ENCODE measurements at places on chromosomes 3 and 15.
A peak's percentile ranks its signal among the peaks of the same experiment; 100 is the strongest.

DNA sequence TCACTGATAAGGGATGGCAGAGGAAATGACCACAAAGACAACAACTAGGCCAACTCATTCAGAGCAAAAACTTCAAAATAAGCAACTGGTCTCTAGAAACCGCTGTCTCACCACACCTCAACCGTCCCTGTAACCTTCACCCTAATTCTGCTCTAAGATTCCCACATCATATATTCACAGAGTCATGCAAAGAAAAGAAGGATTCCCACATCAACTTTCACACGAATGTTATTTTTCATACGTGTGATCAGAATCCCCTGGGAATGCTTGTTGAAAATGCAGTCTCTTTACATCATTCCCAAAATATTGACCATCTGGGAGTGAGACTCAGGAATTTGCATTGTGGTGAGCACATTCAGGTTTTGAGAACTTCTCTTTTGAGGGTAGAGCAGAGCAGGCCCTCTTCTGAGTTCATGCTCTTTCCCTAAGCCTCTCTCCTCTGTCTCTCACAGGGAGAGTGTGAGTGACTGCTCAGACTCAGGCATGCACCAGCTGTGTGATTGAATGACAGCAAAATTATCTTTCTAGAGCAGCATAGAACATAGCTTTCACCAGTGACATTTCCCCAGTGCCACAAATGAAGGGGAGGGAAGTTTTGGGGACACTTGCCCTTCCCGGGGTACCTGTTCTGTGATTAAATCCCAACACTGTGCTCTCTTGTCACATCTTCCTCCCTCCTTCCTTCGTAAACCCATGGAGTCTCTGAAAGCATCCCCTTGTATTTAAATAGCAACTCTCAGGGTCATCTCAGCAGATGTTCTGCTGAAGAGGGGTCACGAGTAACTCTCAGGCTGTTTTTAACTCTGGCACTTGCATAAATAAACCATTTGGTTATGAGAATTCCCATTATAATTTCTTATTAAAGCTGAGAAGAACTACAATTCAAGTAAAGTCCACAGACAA lies 170.9 kb downstream of the PLCL2 start:
- DNase-seq, result no peak

GRCh38 chr3:184557348-184557950 lies 4.1 kb upstream of the EPHB3 start:
- DNase-seq, result no peak

DNA sequence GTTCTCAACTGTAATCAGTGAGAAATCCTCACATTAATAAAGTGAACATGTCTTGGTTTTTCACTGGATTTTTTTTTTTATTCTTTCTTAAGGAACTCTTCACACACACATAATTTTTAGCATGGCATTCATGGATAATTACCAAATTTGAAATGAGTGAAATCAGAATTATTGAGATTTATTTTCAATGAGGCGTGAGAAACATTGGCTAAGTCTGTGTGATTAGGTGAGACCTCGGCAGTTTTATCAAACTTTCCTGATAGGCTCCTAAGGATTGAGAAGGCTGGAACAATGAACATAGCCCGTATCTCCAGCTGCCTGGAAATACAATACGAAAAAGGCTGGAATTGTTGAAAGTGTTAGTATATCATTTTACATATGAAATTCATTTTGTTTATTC lies 35.5 kb downstream of the MDFIC2 start:
- DNase-seq, result no peak

DNA sequence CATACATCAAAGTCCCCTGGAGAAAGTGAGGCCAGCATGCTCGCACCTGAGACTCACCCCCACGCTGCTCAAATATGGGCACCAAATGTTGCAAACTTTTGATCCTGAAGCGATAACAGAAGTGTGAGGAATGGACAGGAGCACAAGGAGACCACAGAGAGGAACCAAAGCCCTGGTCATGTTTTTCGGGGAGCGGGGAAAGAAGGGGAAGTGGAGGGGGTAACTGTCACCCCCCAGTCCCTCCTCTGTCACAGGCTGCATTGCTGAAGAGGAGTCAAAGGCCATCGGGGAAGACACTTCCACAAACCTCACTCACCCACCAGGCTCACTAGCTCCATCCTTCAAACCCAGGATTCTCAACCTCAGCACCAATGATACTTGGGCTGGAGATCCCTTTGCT lies 182.4 kb downstream of the UACA start:
- DNase-seq, result no peak

DNA sequence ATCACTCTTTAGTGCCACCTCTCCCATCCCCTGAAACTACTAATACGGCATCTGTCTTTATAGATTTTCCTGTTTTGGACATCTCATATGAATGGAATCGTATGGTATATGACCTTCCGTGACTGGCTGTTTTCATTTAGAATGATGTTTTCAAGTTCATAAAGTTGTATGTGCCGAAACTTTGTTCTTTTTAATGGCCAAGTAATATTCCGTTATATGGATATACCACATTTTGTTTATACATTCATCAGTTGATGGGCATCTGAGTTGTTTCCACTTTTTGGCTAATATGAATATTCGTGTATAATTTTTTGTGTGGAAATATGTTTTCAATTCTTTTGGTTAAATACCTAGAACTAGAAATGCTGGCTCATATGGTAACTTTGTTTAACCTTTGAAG lies 49.5 kb downstream of the PIAS1 start:
- DNase-seq, result no peak

DNA sequence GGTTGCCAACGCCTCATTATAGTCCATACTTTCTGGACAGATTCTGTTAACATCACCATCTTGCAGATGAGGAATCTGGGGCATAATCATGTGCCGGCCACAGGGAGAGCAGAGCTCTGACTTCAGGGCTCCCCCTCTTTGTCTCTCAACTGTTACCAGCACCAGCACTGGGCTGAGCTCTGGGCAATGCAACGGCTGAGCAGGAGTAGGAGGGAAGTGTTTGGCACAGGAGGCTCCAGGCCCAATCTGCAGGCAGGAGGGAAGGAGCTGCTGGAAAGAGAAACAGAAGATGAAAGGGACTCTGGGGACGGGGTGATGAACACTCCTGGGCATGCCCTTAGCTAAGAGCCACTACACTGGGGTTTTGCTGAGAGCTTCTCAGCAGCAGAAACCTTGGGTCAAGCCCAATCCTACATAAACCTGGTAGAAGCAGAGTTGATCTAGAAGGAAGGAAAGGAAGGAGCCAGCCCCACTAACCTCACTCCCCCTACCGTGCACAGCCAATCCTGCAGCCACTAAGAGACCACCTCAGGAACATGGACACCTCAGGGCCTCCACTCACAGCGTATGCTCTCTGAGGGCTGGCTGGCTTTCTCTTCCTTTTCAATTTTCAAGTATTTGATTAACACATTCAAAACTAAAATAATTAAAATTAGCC lies 73.1 kb upstream of the SPATA12 start:
- DNase-seq, result no peak

DNA sequence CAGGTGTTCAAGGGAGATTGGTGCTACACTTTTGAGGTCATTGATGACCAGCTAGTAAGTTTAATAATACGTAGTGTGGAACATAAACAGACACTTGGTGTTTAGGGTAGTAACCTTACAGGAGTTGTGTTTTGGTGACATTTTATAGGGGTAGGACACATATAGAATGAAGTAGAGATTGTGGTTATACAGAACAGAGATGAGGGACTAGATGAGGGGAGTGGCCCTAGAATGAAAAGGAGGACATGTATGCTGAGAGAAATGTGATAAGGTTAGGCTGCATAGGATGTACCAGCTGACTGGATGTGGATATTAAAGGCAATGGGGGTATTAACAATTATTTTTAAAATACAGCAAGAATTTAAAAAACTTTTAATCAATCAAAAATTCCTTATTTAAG lies 8.0 kb downstream of the MBNL1 start:
- no peak for DNase-seq

DNA sequence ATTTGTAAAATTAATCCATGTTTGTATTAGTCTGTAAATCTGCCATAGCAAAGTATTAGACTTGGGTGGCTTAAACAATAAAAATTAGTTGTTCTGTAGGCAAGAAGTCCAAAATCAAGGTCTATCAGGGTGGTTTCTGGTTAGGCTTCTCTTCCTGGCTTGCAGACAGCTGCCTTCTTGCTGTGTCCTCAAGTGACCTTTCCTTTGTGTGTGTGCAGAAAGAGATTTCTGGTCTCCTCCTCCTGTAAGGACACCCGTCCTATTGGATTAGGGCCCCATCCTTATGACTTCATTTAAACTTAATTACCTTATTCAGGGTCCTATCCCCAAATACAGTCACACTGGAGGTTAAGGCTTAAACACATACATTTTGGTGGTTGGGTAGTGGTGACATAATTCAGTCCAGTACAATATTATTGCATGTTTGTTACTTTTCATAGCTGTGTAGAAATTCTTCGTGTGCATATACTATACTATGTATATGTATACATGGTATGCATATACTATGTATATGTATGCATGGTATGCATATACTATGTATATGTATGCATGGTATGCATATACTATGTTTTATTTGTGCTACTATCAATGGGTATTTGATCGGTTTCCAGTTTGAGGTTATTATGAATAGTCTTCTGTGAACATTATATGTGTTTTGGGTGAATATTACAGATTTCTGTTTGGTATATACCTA lies 57.9 kb upstream of the RNU6-1 start:
- no peak for DNase-seq

DNA sequence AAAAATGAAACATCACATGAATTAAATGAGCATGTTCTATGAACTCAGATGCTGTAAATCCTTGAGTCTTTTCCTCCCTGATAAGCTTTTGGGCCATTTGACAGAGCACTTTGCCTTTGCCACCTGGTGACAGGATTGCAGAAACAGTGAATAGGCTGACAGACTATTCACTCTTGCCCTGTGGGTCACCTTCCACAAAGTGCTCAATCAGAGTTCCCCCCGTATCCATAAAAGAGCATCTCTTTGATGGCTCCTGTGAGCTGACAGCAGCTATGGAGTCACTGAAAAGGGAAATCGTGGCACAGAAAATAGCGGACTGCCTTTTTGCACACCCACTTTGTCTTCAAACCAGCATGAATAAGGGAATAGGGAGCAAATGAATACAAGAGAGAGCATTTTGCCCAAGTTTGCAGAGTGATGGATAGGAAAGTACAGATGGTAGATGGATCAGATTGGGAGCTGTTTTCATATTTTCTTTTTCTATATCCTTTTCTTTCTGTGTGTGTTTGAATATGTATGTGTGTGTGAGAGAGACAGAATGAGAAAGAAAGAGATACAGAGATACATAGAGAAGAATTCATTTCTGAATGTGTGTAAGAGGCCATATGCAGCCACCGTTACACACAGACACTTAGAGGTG lies 37.8 kb upstream of the GOLM2 start:
- no peak for DNase-seq

DNA sequence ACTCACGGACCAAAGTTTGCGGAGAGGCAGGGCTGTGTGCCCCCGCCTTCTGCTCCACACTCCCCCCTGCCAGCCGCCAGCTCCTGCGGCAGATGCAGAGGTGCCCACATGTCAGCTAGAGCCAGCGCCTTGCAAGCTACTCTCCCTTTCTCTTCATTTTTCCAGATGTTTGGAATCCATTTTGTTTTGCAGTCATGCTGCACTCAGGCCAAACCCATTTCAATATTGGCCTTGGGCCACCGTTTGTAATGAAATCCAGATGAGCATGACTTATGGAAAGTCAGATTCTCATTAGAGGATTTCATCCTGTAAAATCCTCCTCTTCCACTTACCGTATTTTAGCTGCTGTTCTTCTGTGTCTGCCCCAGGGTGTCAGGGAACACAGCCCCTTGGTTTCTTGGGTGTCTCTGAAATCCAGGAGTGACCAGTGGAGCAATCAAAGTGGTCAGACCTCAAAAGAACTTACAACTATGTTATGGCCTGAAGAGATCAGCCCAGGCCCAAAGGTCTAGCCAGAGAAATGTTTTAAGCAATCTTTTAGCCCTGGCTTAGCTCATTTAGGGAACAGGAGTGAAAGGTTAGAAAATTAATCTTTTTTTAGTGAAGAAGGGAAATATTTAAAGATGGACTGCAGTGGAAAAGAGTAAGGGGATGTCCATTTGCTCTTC lies 65.8 kb downstream of the AAGAB start:
- DNase-seq, result no peak

GRCh38 chr3:153855772-153856171 lies 265.4 kb upstream of the ARHGEF26 start:
- no peak for DNase-seq

- no peak for DNase-seq
Observed at GRCh38 chr3:60856257-60857046, 394.8 kb downstream of the FHIT start.

DNA sequence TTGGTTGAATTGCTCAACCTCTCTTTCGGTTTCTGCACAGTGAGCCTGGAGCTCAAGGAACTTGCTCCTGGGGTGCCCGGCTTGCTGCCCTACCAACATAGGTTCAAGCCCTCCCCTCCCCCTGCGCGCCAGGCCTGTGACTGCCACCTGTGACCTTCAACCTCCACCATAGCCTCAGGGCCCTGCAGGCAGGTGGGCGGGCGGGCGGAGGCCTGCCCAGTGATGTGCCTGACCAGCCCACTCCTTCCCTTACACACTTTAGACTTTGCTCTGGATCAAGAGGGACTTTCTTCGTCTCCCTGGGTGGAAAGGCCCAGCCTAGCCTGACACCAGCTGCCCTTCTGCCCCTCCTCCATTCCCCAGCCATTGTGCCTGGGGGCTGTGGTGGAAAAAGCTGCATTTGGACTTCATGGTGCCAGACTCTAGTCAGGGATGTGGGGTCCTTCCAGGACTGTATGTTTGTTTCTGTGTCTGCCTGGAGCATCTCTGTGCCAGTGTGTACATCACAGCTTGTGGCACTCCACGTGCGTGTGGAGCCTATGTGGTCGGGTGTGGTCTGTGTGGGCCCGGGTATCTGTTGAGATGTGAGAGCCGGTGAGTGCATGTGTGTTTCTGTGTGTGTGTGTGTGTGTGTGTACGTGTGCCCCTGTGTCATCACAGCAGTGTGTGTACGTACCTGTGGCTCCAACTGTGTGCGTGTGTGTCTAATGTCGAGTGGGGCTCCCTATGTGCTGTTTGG lies 9.5 kb downstream of the PRKCD start:
- no peak for DNase-seq

GRCh38 chr3:77513542-77513941 lies 473.6 kb downstream of the ROBO2 start:
- DNase-seq, result no peak

DNA sequence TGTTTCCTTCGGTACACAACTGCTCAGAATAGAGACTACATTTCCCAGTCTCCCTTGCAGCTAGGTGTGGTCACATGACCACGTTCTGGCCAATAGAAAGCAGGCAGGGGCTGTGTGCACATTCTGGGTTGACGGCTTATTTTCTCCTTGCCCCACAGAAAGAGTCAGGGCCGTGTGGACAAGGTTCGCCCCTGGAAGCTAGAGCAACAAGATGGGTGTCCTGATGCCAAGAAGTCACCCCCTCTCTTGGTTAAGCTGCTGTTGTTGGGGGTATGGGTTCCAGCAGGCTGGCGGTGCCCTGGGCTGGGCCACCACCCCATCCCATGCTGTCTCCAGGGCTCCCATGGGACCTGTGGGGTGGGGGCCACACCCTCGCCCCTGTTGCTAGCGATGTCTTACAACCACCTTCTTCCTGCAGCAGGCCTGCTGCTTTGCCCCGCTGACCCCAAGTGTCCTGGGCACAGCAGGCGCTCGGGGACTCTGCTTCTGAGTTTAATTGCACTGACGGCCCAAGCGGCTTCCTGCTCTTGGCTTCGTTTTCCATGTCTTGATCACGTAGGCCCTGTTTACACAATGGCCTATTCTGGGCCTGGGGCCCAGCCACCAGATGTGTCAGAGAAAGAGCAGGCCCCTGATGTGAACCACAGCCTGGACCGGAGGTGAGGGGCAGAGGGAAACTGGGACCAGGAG lies 24.9 kb downstream of the ABTB1 start:
- DNase-seq, result peak; percentile 88
